ENCODE measurements at places on chromosomes 4 and X.
A peak's percentile ranks its signal among the peaks of the same experiment; 100 is the strongest.

- DNase-seq: no peak
Measured at GRCh38 chrX:4320436-4320947, 607.0 kb upstream of the PRKX start.

GRCh38 chr4:85951099-85951498 is 408.8 kb downstream of the MAPK10 start:
- no peak for DNase-seq

- no peak for DNase-seq
Measured at GRCh38 chr4:145782756-145783155, 102.8 kb downstream of the C4orf51 start.

DNA sequence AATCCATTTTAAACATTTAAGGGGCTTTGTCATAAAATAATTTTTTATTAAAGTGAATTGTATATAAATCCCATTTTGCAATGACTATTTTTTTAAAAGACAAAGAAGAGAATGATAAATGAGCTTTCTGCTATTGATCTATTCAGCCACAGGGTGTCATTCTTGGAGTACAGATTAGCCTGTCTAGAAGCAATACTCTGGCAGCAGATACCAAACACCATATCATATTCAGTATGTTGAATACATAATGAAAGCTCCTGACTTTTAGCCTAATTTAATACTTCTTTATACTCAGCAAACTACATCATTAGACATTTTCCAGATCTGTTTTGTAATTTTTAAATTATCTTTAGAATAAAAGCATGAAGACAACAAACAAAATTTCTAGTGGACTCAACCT is 496.3 kb downstream of the PDGFC start:
- DNase-seq: peak; percentile 73

DNA sequence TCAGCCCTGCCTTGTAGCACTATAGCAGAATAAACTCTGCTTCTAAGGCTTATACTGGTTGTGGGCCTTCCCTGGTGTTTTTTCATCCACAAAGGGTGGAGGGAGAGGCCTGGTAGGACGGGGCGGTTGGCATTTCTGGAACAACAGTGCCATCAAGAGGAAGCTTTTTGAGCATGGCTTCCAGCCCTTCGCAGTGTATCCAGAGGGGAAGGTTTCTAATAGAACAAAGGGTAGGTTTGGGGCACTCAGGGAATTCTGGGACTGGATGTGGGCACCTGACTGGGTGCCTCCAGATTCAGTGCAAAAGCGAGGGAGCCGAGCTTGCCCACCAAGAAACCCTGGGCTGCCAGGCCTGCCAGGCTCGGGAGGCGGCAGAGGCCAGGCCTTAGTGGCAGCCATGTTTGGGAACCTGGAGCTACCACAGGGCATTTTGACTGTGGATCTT is 229.6 kb upstream of the AGTR2 start:
- DNase-seq: peak; percentile 32

DNA sequence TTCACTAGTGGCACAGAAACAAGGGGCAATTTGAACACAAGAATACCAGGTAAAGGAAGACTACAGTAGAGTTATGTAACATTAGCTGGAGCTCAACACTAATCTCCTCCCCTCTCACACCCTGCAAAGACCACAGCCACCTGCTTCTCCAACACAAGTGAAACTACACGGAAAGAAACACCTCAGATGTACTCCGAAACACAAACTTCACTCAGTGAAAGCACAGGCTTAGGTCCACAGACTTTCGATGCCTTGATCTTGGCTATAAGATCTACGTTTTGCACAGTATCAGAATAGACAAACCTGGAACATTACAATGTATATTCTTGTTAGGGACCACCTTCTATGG is 7.6 kb downstream of the ACSL1 start:
- no peak for DNase-seq

DNA sequence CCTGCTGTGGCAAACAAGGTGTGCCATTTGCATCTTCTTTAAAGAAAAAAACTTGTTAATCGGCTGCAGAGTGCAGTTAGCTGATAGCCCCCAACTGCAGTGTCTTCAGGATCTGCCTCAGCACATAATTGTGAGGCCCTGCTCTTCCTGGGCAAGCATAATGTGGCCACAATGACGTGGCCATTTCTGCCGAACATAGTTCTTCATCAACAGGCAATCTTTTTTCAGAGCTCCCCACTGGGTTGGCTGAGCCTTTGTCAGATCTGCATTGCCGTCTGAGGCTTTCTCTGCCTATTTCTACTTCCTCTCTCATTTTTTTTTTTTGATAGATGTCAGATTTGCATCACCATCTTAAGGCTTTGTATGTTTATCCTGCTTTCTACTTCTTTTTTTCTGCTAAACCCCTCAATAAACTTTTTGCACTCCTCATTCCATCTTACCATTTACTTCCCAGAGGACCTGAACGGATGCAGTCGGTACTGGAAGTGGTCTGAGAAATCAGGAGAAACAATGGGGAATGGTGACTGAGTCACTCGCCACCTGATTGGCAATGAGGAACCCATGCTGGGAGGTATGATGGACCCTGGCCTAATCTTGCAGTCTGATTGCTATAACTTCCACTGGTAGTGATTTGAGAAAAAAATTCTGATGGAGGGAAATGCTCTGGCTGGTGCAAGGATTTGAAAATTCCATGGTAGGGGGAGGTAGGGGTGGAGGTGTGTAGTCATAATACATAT is 21.2 kb upstream of the TAB3 start:
- DNase-seq: no peak

DNA sequence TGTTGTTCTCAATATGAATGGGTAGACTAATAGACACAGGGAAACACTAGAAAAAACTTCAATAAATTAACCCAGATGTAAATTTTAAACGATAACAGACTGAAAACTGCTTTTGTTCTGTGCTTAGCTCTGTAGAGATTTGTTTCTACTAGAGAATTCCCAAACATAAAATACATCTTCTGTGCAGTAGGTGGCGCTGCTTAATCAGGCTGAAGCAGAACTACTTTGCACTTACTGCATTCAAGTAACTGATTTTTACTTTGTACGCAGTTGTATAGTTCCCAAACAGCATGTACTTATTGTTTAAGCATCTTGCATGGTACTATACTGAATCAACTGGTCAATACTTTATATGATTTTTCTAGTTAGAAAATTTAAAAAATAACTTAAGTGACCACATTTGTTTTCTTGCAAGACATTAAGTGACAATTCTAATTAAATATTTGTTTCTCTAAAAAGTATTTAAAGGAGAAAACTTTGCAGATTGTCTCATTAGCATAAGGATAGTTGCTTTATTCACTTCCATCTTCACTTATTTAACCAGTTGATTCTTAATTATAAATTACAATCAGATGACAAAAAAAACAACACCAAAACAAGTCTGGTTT is 490.6 kb downstream of the IL15 start:
- peak; percentile 89 for DNase-seq

DNA sequence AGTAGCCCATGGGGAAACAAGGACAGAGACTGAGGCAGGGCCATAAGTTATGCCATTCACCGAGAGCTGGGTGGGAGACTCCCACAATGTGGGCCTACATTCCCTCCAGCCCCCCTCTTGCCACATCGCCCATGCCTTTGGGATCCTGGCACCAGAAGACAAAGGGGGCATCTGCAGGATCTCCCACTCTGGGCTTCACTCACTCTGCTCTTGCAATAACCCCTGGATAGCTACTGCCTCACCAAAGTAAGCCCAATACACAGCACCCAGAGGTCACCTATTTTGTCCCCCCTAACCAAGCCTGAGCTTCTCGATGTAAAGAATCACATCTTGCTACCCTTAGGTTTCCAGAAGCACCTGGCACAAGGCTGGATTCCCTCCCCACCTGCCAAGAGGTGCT is 741 bp upstream of the RTL5 start:
- DNase-seq: no peak

DNA sequence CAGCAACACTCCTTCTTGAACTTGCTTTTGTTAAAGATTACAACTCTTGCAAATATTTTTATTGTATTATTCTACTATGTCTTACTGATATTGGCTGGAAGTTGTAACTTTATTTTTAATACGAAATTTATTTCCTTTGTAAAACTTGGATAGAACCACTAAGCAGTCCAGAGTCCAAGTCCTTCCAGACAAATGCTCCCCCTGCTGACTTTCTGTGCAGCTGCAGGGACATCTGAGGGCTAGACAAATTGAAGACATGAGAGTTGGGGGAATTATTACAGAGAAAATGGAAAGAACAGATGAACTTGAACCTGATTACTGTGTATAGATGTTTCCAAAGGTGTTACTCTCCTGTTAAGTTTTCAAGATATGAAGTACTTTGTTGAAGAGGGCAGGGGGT is 238.8 kb downstream of the GRIA3 start:
- peak; percentile 38 for DNase-seq

GRCh38 chrX:128287693-128288092 is 235.5 kb upstream of the ACTRT1 start:
- no peak for DNase-seq

DNA sequence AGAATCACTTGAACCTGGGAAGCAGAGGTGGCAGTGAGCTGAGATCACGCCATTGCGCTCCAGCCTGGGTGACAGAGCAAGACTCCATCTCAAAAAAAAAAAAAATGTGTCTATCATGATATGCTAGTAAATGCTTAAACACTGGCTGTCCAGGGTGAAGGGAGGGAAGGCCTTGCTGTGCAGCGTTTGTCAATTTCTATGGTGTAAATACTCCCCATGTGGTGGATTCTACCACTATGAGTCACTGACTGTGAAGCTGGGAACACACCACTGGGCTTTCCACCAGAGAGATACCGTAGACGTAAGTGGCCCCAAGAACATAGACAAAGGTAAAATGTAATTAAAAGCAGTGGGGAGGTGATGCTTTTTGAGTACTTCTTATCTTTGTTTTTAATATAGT is 51.3 kb upstream of the LEF1 start:
- DNase-seq: no peak

- DNase-seq: no peak
Measured at GRCh38 chr4:174401471-174402130, 117.9 kb downstream of the CEP44 start.

DNA sequence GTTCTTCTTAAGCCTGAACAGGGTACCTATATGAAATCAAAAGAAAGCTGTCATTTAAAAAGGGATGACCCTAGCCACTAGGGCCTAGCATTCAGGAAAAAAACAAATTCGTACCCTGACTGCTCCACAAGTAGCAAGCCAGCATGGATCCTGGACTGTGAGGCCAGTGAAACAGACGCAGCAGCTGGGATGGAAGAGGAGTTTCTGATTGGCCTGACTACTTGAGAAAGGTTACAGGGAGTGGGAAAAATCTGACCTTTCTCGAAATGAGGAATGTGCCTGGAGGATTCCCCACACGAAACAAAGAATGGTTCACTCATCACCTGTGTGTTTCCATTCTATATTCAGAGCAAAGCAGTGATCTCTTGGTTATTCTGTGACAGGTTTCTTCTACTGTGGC is 87.6 kb upstream of the JADE1 start:
- DNase-seq: no peak

DNA sequence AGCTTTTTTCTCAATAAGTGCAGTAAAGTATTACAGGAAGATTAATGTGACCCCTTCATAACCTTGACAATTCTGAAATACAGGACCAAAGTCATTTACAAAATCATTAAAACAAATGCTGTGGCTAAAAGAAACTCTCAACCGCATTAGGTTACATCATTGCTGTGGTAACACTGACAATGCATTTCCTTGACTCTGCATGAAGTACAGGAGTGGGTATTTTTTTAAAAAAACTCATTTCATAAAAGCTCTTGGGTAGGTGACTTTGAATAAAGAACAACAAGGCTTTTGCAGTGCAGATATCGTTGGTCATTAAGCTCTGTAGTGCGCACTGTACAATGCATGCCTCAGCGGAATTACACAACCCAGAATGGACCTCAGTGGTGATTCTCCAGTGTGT is 23.4 kb upstream of the XK start:
- no peak for DNase-seq

- DNase-seq: no peak
Measured at GRCh38 chr4:73208376-73208775, 50.2 kb downstream of the ANKRD17 start.

GRCh38 chr4:139656614-139657486 is 8.8 kb upstream of the MGST2 start:
- DNase-seq: peak; percentile 86

DNA sequence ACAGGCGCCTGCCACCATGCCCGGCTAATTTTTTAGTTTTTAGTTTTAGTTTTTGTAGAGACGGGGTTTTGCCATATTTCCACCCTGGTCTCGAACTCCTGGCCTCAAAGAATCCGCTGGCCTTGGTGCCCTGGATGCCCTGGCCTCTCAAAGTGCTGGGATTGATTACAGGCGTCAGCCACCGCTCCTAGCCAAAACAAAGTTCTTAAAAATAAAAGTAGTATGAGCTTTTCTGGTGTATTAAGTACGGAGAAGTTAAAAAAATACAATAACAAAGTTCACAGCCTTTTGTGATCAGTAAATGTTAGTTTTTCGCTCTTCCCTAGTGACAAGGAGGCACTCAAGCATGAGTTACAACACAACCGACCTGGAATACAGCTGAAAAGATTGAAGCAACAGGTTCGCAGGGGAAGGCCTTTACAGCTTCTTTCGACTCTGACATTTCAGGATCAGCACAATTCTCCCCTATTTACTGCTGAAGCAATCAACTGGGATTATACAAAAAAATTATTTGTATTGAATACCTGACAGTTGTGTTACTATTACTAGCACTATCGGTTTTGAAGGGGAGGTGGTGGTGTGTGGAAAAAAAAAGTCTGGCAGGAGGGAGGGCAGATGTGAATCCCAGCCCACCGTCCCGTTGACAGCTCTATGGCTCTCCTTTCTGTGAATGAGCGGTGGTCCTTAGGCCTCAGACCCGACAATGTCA is 893 bp upstream of the METAP1 start:
- peak; percentile 50 for DNase-seq

DNA sequence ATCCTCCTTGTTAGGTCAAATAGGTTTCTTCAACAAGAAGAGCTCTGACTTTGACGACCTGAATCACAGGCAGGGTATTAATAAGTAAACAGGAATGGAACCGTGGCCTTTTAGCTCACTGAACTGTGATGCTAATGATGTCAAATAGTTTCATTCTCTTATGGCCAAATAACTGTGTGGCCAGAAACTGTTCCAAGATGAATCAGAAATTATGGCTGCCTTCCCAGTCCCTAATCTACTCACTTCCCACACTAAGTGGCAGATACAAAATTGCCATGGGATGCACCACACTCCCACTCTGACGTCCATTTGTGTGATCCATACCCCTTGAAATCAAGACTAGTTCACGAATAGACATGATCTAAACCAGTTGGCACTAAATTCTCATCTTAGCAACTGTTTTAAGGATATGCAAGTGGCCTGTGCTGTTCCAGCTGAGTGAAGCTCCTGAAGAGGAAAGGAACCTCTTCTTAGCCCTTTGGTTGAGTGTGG is 455.4 kb downstream of the IL15 start:
- no peak for DNase-seq

DNA sequence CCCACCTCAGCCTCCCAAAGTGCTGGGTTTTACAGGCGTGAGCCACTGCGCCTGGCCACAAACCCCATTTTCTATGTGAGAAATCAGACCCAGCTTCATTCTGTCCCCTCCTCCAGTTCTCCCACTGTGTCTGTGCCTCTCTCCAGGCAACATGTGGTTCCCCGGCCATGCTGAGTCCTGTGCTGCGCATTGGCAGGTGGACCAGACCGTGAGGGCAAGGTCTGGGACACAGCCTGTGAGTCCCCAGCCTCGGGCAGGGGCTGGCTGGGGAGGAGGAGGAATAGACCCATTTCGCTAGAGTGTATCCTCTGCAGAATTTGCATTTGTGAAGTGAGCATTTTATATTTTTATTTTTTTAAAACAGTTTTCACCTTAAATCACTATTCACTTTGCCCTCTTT is 21.5 kb upstream of the CLDN24 start:
- no peak for DNase-seq

Measured in tongue (tissue), 3 donors.